ENCODE measurements at places on chromosomes 7 and 10. TPM values are rescaled to one million over a fixed set of nuclear protein-coding genes. Genes with fewer than 3 reads are reported as not detected.

Gene GPNMB
- 39.5 TPM for total RNA-seq

Gene CLCN1
- total RNA-seq, result not detected

Gene AKR1C2
- total RNA-seq, result 14.7 TPM

Gene PRPS1L1
- not detected for total RNA-seq

Gene CHRM2
- 0.38 TPM for total RNA-seq

Gene INHBA
- total RNA-seq, result 7.3 TPM

Gene SPACDR
- 0.45 TPM for total RNA-seq

Gene MSMB
- not detected for total RNA-seq

Gene PPP1R3C
- total RNA-seq, result 3.0 TPM

Gene FOXI2
- not detected for total RNA-seq

Gene SORCS1
- total RNA-seq, result 0.84 TPM

Gene GARIN1A
- total RNA-seq, result 1.3 TPM

Gene MBL2
- total RNA-seq, result not detected

Gene TCTN3
- total RNA-seq, result 44.7 TPM

Gene C10orf90
- total RNA-seq, result not detected

Gene UPF2
- 12.5 TPM for total RNA-seq

Gene ATE1
- 36.6 TPM for total RNA-seq

Gene HOXA11
- 1.8 TPM for total RNA-seq

Gene PRF1
- 1.9 TPM for total RNA-seq

Gene CCDC146
- 7.2 TPM for total RNA-seq

Gene DGKB
- not detected for total RNA-seq

Gene TRPV6
- 9.7 TPM for total RNA-seq

Gene CH25H
- 0.52 TPM for total RNA-seq

Gene AGMO
- total RNA-seq, result not detected

Gene TMEM270
- not detected for total RNA-seq

Gene RASA4B
- 27.6 TPM for total RNA-seq

Gene POLR2J2
- 5.7 TPM for total RNA-seq

Gene SOSTDC1
- total RNA-seq, result 0.62 TPM

Gene UBN2
- 12.6 TPM for total RNA-seq

Gene HMX3
- total RNA-seq, result not detected

Gene ZNF488
- 0.20 TPM for total RNA-seq

Gene PKD2L1
- total RNA-seq, result not detected

Gene HGF
- 4.9 TPM for total RNA-seq

Gene MYO1G
- total RNA-seq, result 2.2 TPM

Gene FANK1
- 5.2 TPM for total RNA-seq

Gene STOX1
- total RNA-seq, result 0.83 TPM

Gene NEUROG3
- total RNA-seq, result not detected

Gene PPP1R9A
- total RNA-seq, result 15.2 TPM

Gene NUTM2E
- total RNA-seq, result 0.12 TPM

Gene TRIM50
- total RNA-seq, result not detected

Gene AASS
- 68.7 TPM for total RNA-seq

Gene RET
- 0.92 TPM for total RNA-seq

Gene GPRIN2
- 0.61 TPM for total RNA-seq

Gene NME8
- not detected for total RNA-seq

Gene RNF133
- total RNA-seq, result 1.4 TPM

Gene CDHR3
- 9.9 TPM for total RNA-seq

Gene TUBB8
- not detected for total RNA-seq

Gene CBLL1
- total RNA-seq, result 25.6 TPM

Gene C10orf105
- total RNA-seq, result 0.45 TPM
